ENCODE measurements at places on chromosomes 11 and 22.

DNA sequence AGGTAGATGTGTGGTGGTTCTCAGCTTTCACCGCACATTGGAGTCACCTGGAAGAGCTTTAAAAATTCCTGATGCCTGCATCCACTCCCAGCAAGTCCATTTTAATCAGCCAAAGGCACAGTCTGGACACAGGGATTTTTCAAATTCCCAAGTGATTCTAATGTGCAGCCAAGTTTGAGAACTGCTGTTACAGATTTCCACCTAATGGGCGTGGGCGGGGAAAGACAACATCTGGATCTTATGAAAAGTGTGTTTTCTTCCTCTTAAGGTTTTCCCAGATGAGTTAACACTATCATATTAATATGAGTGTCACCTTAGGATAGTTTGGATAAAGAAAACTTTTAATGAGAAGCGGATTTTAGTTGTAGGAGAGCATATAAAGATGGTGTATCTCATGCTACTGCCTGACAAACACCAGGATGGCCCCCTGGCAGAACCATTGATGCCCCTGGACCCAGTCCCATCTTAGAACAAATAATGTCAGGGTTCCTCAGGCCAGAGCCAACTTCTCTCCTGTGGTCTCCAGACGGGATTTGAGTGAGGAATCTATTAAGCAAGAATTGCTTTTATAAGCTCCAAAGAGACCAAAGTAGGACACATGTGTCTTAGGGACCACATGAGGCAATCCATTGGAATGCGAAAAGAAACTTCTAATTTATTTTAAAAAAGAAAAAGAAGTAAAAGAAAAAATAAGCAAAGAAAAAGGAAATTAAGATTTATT, 31.9 kb downstream of the POU2AF1 start:
- DNase-seq, result no peak

DNA sequence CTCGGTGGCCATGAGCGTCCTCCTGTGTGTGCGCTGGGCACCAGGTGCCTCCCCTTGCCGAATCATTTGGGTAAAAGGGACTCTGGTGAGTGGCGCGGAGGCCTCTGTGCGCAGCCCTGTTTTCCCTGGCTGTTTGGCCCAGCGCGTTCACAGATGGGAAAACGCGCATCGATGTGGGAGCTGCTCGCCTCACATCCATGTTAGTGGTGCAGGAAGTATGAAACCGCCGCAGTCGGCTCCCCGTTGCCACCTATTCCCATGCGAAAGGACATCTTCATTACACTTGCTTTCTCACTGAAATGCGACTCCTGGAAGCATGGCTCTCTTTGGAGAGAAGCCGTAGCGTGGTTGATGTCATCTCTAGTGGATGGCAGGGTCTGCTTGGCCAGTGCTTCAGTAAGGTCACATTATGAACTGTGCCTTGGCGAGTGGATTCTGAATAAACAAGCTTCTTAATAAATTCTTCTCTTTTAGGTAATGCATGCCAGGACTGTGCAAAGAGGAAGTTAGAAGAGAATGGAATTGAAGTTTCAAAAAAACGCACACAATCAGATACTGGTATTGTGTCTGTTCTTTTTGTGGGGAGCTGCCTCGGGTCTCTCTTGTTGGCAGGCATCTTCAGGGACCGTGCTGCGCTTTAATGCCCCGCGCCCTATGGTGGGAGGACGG, 26.3 kb downstream of the FAM118A start:
- no peak for DNase-seq

DNA sequence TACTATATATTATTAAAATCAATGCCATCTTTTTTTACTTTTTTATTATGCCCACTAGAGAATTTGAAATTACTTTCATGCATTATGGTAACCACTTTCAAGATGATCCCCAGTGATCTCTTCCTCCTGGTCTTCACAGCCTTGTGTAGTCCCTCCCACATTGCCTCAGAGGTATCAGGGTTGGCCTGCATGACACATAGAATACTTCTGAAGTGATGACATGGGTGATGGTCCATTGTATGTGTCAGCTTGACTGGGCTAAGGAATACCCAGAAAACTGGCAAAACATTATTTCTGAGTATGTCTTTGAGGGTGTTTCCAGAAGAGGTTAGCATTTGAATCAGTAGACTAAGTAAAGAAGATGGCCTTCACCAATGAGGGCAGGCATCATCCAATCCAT, 14.2 kb upstream of the ISX start:
- no peak for DNase-seq

DNA sequence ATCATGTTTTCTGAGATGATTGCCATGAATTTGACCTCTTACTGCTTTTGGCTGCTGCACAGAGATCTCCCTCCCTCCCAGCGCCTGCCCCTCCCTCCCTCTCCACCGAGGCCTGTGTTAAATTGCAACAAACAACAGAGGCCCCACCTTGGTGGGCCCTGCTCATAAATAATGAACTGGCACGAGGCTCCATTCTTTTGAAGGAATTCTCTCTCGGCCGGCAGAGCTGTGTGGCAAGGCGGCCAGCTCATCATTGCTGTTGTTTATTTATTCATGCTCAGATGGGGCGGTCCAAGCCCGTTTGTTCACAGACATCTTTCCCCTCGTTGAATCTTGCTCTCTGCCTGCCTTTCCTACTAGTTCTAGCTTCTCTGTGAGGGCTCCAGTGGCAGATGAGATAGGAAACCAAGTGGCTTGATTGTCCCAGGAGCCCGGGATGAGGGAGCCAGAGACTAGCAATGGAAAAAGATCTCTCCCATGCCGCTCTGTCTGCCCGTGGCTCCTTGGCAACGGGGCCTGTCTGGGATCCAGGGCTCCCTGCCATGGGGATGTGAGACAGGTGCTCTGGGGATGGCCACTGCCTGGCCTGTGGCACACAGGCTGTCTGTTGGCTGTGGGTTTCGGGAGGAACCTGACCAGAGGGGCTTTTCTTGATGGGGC, 192.6 kb downstream of the DSCAML1 start:
- DNase-seq, result no peak

DNA sequence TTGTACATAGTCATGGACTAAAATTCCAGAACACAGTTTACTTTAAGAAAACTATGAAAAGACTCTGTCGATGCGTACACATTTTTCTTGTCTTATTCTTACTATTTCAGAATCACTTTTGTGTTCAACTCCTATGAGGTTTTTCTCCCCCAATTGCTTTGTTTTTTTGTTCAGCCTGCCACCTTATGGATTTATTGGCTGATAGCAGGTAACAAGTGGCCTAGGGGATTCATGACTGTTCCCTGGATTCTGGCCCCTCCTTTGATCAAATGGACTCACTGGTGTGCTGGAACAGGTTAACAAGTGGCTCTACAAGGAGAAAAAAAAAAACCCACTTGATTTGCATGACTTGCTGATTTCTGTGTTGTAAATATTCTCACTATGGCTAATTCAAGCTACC, 10.6 kb downstream of the MMP20 start:
- DNase-seq, result no peak

DNA sequence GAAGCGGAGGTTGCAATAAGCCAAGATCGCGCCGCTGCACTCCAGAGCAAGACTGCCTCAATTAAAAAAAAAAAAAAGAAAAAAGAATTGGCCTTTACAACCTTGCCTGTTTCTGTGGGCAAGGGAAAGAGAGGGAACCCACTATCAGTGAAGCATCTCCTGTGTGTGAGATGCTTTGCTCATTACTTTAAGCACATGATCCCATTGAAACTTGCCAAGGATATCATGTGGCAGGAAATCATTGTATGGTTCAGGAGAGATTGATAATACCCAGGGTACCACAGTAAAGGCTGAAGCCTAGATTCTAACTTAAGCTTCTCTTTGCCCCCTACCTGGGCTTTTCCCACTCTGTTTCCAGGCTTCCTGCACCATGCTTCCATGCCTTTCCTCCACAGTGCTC, 3.6 kb downstream of the LDLRAD3 start:
- no peak for DNase-seq

GRCh38 chr22:36234919-36235318, 4.4 kb downstream of the APOL2 start:
- DNase-seq, result no peak

DNA sequence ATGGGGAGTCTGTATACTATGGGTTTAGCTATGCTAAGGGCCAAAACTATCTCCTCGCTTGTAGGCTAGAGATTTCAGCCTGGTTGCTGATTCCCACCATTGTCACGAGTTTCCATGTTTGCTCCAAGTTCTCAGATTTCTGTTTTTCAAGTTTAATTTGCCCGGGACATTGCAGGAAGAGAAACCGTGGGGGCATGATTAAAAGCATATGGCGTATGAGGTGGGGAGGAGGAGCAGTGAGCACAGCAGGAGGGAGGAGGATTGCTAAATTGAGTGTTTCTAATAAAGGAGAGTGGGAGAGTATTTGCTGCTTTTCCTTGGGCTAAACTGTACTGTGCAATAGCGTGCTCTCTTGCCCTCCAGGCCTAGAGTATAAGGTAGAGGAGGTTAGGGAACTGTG, 558.4 kb downstream of the METTL15 start:
- DNase-seq, result no peak

DNA sequence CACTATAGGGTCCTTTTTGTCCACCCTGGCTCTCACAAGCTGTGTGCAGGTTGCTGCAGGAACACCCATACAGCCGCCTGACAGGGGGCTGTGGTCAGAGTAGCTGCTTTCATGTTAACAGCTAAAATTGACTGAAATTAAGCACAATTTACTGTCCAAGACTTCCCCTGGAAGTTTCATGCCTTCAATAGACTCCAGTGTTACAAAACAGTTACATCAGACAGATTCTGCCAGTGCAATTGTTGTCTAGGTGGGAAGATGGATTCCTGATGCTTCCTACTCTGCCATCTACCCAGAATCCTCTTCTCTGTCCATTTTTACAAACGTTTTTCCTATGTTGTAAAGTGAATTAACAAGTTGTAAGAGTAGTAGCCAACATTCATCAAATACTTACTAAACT, 5.3 kb upstream of the TSKU start:
- DNase-seq, result no peak

- DNase-seq, result no peak
Observed at GRCh38 chr11:112477581-112478317, 217.1 kb upstream of the PLET1 start.

GRCh38 chr11:2592559-2593392, 107.0 kb downstream of the KCNQ1OT1 start:
- peak; percentile 6 for DNase-seq

DNA sequence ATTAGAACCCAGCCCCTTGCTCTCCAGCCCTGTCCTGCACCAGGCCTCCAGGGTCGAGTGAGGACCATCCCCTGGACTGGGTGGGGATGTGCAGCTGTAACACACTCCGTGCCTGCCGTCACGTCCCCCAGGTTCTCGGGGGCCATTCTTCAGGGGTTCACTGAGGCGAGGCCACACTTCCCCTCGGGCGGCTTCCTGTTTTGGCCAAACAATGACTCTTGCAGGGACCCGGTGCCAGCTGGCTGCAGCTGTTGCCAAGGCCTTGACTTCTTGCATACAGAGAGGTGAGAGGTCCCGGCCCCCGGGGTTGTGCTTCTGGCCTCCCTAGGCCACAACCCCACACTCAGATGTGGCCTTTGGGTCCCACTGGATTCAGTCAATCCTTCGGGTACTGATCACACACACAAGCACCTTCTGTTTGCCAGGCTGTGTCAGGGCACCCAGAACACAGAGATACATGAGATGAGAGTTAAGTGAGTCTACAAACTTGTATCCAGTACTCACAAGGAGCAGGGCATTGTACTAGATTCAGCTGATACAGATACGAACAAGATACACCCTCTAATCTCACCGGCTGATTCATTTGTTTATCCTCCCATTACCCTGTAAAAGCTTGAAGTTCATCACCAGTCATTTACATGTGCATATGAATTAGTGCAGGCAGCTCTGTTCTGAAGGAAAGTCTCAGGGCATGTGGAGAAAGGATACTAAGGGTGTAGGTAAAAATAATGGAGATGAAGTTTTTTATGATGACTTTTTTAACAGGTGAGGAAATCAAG, 32.9 kb downstream of the LRRC32 start:
- DNase-seq, result no peak

DNA sequence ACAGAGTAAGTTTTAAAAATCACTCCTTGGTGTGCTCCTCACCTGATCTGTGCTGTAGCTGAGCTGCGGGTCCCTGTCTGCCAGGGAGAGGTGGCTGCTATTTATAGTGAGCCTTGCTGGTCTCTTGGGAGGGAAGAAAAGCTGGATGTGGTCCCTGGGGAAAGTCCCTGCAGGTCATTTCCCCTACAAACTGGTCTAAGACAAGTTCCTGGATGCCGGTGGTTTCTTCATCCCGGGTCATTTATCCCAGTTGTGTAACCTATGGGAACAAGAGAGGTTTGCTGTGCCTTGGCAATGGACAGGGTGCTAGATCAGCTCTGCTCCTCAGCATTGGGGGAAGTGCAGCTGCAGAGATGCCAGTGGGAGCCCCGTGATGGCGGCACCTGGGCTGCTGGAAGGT, at the start of gene SAA2:
Gene SAA2, minus strand, starts transcription at position 108 of the 400 bp plus-strand sequence. CDS start 657 bp downstream, outside the sequence.
- no peak for DNase-seq

DNA sequence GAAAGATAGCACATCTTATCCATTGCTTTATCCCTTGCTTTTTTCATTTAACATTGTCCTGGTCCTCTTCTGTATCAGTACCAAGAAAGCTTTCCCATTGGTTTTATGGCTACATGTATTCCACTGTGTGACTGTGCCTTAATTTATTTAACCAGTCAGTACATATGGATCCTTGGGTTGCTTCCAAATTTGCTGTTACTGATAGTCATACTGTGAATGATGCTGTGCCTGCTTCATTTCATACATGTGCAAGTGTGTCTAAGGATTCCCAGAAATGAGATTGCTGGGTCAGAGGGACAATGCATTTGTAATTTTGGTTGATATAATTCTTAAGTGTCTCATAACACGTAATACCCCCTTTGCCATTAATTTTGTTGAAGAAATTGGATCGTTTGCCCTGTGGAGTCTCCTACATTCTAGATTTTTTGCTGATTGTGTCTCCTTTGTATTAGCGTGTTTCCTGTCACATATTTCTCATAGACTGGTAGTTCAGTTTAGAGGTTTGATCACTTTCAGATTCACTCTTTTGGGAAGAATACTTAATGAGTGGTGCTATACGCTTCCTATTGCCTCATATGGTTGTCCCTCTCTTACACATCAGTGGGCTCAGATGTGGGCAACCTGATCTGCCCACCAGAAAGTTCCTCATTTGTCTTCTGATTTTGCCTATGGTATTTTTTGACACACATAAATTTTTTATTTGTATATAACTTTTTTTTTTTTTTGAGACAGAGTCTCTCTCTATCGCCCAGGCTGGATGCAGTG, 35.3 kb downstream of the MYBPC3 start:
- no peak for DNase-seq

DNA sequence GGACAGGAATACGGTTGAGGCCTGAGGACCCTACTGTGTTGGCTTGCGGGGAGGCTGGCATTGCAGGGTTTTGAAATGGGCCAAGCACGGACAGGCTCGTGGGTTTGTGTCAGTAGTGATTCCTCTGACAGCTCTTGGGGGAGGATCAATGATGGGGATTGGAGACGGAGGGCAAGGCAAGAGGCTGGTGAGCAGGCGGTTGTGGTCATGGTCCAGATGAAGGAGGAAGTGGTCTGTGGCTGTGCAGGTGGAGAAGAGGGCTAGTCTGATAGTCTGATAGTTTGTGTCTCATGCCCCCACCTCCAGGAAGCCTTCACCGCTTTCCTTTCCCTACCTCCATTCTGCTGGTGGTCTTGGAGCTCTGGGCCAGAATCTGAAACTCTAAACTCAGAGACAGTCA, 3.0 kb downstream of the MAFF start:
- no peak for DNase-seq
